ENCODE measurements at places on chromosomes 12 and 14.
A peak's percentile ranks its signal among the peaks of the same experiment; 100 is the strongest.

DNA sequence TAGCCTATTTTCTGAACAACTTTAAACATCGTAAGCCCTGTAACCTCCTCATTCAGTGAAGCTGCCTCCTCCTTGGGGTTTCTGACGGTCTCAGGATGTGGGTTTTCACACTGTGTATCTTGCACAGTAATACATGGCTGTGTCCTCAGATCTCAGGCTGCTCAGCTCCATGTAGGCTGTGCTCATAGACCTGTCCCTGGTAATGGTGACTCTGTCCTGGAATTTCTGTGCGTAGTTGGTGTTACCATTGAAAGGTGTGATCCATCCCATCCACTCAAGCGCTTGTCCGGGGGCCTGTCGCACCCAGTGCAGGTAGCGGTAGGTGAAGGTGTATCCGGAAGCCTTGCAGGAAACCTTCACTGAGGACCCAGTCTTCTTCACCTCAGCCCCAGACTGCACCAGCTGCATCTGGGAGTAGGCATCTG lies 980.5 kb downstream of the TMEM121 start:
- no peak for DNase-seq

DNA sequence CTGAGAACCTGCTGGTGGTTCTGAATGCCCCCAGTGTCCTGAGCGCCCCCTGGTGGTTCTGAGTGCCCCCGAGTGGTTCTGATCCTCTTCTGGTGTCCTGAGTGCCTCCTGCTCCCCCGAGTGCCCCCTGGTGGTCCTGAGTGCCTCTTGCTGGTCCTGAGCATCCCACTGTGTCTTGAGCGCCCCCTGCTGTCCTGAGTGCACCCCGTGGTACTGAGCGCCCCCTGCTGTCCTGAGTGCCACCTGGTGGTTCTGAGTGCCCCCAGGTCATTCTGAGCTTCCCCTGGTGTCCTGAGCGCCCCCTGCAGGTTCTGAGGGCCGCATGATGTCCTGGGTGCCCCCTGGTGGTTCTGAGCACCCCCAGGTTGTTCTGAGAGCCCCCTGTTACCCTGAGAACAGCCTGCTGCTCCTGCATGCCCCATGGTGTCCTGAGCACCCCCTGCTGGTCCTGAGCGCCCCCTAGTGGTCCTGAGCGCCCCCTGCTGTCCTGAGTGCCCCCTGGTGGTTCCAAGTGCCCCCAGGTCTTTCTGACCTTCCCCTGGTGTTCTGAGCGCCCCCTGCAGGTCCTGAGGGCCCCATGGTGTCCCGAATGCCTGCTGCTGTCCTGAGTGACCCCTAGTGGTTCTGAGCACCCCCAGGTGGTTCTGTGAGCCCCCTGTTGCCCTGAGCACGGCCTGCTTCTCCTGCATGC lies 1165.4 kb downstream of the TMEM121 start:
- DNase-seq = peak; percentile 53

- DNase-seq = no peak
Observed at GRCh38 chr12:21451529-21451928, 14.1 kb downstream of the PYROXD1 start.

DNA sequence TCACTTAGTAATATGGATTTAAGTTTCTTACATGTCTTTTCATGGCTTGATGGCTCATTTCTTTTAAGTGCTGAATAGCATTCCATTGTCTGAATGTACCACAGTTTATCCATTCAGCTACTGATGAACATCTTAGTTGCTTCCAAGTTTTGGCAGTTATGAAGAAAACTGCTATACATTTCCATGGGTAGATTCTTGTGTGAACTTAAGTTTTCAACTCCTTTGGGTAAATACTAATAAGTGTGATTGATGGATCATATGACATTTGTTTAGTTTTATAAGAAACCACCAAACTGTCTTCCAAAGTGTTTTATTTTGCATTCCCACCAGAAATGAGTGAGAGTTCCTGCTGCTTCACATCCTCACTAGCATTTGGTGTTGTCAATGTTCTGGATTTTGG lies 119.2 kb downstream of the NAV3 start:
- DNase-seq = no peak

GRCh38 chr12:71626098-71626497 lies 37.5 kb downstream of the ZFC3H1 start:
- DNase-seq = no peak

- no peak for DNase-seq
Observed at GRCh38 chr12:132314516-132315233, 14.7 kb downstream of the GALNT9 start.

DNA sequence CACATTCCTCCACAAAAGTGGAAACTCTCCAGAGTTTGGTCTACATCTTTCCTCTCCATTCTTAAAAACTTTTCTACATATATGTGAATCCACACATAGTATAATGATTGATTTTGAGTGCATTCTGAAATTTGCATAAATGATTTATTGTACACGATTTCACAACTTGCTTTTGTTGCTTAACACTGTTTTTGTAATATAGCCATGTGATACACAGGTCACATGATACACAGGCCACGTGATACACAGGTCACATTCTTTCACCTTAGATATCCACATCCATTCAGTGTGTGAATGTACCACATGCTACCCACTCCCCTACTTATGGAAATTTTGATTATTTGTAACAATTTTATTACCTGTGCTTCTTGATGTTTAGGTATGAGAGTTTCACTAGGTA lies 319.1 kb downstream of the ZFP36L1 start:
- no peak for DNase-seq

GRCh38 chr14:53946071-53946403 lies 10.6 kb downstream of the BMP4 start:
- DNase-seq = no peak

- DNase-seq = no peak
Observed at GRCh38 chr14:65277027-65277426, 135.5 kb upstream of the FUT8 start.

DNA sequence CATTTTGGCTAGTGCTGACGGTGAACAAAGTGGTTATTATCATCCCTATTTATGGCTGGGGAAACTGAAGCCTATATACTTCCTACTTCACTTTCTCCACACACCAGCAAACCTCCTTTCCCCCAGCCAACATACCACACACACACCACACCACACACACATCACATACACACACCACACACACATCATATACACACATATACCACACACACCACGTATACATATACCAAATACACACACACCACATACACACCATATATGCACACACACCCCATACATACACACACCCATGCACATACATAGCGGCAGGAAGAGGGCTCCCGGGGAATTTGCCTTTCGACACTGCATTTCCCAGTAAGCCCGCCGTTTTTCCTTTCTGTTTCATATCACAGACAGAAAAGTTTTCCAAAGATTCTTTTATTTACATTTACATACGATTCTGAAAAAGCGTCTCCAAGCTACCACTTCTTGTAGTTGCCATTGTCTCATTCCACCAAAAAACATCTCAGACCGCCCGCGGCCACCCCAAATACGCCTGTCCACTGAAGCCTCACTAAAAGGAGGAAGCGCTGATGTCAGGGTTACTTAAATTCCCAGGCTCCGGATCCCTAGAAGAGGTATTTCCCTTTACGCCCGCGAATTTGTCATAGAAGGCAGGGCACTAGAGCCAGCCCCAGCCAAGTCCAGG lies 823 bp upstream of the RAB5B start:
- DNase-seq = no peak

DNA sequence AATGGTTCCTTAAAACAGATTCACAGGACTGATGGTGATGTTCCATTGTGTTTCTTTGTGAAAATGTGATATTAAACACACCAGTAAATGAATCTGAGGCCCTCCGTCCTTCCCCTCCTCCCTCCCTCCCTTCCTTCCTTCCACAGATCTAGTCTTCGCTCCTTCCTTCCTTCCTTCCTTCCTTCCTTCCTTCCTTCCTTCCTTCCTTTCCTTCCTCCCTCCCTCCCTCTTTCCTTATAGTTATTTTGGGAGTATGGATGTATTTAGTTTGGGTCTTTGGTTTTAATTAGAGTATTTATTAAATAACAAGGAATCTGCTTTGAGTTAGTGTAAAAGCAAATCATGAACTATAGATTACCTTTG lies 410.8 kb downstream of the PCNX1 start:
- no peak for DNase-seq

GRCh38 chr12:85466890-85467289 lies 186.9 kb downstream of the ALX1 start:
- DNase-seq = no peak

- no peak for DNase-seq
Observed at GRCh38 chr12:23222801-23223200, 597.8 kb downstream of the ETNK1 start.

DNA sequence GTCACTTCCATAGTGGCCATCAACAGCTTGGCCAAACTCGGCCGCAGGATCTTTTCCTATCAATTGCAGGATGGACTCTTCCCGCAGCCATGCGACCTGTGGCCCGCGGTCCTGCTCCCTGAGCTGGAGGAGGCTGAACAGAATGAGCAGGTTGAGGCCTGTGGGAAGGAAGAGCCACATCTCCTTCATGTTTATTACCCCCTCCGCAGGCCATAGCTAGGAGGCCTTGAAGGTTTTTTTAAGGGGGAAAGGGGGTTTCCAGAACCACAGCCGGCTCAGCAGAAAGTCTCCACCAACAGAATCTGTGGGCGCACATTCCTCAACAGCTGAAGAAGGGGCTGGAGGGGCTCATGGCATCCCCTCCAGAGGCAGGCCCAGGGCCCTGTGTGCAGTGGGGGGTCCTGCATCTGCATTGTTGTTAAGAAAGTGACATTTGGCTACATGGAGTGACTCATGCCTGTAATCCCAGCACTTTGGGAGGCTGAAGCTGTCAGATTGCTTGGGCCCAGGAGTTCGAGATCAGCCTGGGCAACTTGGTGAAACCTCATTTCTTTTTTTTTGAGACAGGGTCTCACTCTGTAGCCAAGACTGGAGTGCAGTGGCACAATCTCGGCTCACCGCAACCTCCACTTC lies 25.2 kb upstream of the PPP1R13B start:
- DNase-seq = no peak

GRCh38 chr12:52395761-52396434 lies 10.2 kb downstream of the KRT82 start:
- DNase-seq = no peak

DNA sequence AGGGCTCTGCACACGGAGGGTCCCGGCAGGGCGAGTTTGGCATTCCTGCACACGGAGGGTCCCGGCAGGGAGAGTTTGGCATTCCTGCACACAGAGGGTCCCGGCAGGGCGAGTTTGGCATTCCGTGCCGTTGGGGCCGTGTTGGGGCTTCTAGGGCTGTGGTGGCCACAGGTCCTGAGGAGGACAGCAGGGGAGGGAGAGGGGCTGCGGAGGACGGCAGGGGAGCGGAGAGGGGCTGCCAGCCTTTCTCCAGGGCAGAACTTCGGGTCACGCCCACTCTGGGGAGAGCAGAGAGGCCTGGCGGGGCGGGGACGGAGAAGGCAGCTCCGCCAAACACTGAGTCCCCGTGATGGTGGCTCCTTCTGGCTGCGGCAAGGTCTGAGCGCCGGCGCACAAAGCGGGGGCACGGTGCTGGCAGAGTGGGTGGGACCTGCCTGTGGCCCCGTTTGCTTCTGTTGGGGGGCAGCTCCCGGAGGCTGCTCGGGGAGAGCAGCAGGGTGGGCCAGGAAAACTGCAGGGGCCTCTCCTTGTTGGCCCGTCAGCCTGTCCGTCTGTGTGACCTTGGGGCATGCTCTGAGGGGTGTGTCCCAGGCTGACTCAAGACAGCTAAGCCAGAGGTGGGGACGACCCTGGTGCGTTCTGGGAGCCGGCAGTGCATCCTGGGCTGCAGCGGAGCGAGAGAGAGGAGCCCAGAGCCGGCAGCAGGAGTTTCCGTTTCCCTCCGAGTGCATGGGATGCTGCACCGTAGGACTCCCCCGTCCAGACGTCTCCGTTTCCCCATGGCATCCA lies 60.2 kb downstream of the LRCOL1 start:
- DNase-seq = no peak

GRCh38 chr14:52553671-52554575 lies 1.3 kb downstream of the GPR137C start:
- peak; percentile 45 for DNase-seq

- no peak for DNase-seq
Observed at GRCh38 chr14:90193925-90194324, 62.4 kb upstream of the PSMC1 start.
